ENCODE measurements at places on chromosomes 3 and 15.

- DNase-seq: no peak
These were observed at the start of gene GP5 for GRCh38 chr3:194399166-194399565. GP5 (minus strand) TSS chr3:194399266; CDS start chr3:194398282, 984 bp downstream.

- no peak for DNase-seq
These were observed 26.4 kb downstream of the STOML1 start for GRCh38 chr15:73965758-73966113.

- DNase-seq: no peak
These were observed 4.8 kb downstream of the CLN6 start for GRCh38 chr15:68224546-68225250.

GRCh38 chr15:39869858-39870515, 50.1 kb downstream of the GPR176 start:
- DNase-seq: no peak

DNA sequence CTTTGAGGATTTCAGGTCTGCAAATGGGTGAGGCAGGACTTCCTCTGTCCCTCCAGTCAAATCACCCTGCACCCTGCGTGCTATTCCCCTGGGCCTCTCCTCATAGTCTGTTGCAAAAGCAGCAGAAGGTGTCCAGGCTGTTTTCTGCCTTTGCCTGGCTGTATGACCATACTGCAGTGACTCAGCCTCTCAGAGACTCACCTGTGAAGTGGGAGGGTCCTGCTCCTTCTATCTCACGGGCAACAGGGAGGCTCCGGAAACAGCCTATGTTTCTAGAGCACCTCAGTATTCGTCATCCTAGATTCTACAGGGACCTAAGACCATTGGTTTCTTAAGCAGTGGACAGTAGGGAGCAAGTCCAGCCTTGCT, 216.4 kb downstream of the TLE3 start:
- DNase-seq: no peak

DNA sequence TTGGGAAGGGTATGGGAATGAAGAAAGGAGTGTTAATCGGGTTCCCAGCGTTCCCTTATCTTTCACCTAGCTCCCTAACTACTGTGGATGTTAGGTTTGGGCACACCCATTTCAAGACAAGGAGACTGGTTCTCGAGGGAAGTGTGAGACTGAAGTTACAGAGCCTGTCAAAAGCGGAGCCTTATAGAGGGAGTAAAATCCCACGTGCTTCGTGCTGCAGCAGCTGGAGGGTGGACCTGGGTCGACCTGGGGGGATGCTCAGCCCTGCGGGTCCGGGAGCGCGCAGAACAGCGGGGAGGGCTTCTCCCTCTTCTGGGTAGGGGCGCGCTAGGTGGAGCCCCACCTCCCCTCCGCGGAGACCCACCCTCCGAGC, 314 bp upstream of the TMED3 start:
- DNase-seq: no peak

DNA sequence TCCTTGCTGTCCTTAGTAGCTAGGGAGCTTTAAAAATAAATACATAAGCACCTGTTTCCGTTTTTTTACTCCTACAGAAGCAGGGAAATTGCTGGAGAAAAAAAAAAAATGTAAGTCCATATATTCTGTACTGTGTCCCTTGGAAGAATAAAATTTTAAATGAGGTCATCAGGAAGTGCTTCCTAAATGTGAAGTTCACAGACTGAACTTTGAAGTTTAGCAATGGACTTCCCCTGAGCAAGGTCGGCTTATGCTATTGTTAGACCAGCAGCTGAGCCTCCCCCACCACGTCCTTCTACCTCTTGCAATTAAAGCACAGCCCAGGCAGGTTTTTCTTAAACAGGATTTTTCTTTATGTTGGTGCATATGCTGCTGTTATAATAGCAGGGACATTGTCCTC, 26.3 kb downstream of the LIPC start:
- DNase-seq: no peak
